SHP77 (cell line): ENCODE measurements at places on chromosomes 16 and 17.

- no peak for DNase-seq
Measured at GRCh38 chr17:19278729-19279128, 41.6 kb downstream of the EPN2 start.

DNA sequence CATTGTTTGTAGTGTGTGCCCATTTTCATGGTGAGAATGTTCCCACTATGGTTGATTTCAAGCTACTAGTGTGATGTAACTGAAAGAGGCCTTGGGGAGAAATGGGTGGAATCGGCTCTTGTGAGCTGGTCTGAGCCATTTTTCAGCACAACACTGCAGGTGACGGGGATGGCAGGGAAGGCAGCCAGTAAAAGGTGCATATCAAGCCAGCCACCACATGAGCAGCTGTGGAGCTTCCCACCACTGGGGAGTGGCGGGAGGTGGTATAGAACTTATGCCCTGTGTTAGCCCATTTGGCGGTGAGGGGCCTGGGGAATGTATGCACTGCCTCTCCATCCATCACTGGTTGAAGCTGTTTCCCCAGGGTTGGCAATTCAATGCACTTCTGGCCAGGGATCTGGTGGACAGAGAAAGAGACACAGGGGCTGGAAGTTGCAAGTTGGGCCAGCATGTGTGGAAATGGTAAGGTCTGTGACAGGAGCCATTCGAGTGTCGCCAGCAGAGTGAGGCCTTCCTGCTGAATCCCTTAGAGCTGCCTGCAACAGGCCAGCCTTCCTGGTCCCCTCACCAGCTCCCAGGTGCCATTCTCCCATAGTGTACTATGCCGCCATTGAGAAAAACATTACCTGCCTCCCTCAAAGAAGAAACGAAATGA is 31.7 kb upstream of the BRD7 start:
- no peak for DNase-seq

- DNase-seq, result no peak
Measured at GRCh38 chr17:72381597-72382397, 261.0 kb downstream of the SOX9 start.

DNA sequence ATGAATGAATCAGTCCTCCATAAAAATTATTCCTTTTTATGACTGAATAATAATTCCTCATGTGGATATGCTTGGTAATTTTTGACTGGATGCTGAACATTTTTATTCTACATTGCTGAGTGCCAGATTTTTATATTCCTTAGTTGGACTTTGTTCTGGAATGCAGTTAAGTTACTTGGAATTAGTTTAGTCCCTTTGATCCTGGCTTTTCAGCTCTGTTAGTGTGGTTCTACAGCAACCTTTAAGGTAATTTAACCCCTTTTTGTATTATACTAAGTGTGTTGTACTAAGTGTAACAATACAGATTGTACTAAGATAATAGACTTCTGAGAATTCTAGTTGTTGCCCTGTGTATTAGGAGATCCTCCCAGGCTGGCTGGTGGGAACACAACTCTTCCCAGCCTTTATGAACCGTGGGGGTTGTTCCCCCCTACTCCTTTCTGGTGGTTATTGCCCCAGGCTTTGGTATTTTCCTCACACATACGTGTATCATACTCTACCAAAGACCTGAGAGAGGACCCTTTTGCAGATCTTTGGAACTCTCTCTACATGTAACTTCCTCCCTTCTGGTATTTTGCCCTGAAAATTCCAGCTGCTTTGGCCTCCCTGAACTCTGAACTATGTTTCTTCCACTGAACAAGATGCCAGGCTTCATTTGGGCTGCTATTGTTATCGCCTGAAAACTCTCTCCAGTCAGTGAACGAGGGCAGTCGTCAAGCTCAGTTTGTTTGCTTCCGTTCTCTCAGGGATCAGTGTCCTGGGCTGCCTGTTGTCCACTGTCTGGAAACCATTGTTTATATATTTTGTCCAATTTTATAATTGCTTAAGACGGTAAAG is 30.5 kb downstream of the TANGO6 start:
- no peak for DNase-seq

DNA sequence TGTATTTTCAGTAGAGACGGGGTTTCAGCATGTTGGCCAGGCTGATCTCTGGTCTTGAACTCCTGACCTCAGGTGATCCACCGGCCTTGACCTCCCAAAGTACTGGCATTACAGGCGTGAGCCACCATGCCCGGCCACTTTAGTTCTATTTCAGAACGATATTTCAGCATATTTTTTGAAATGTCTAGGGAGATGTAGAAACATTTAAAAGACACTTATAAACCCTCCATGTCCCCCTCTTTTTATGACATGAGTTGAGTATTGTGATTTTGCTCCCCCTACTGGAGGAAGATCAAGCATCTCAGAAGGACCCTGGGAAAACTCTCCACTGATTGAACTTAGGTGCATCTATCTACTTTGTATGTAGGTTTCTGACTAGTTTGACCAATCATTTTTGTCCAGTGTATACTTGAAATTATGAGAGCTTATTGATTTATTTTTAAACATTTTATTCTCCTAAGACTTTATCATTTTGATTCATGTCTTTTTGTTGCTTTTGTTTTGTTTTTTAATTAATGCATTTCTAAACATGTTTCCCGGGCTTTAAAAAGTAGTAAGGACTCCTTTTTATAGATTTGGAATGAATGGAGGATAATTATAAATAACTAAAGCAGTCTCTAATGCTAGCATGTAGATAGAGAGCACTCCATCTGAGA is 105.1 kb downstream of the CHD9 start:
- peak; percentile 24 for DNase-seq

DNA sequence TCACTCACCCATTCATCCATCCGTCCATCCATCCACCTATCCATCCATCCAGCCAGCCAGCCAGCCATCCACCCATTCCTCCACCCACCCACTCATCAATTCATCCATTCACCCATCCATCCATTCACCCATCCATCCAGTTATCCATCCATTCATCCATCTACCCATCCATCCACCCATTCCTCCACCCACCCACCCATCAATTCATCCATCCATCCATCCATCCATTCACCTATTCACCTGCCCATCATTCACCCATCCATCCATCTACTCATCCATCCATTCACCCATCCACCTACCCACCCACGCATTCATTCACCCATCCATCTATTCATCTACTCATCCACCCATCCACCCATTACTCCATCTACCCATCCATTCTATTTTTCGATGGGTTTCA is 43.6 kb upstream of the JPH3 start:
- DNase-seq, result no peak

DNA sequence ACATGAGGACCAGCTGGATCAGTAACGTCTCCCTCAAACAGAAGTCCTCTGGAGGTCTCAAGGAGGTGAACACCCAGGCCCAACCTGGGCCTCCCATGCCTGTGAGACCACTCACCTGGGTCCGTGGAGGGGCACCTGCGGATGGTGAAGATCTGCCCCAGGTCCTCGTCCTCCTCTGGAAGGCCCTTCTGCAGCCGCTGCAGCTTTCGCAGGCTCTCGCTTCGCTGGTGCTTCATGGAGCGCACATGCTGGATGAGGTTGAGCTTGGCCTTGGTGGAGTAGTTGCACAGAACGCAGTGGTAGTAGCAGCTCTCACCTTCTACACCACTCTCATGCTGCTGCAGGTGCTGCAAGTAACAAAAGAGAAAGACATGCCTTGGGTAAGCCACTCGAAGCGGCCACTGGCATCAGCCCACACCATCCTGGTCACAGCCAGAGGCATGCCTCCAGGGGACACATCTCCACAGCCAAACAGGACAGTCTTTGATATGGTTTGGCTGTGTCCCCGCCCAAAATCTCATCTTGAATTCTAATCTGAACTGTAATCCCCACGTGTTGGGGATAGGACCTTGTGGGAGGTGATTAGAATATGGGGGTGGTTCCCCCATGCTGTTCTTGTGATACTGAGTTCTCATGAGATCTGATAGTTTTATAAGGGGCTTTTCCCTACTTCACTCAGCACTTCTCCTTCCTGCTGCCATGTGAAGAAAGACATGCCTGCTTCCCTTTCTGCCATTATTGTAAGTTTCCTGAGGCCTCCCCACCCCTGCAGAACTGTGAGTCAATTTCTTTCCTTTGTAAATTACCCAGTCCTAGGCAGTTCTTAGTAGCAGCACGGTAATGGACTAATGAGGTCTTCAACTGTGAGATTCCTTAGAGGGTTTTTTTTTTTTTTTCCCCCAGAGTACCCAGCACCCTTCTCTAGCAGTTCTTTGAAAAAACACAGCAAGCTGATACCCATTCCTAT is 158.0 kb downstream of the ZFHX3 start:
- DNase-seq, result no peak
